ENCODE measurements at places on chromosomes 5 and 9.

- DNase-seq: no peak
Observed at GRCh38 chr5:77733130-77733529, 43.0 kb downstream of the TBCA start.

DNA sequence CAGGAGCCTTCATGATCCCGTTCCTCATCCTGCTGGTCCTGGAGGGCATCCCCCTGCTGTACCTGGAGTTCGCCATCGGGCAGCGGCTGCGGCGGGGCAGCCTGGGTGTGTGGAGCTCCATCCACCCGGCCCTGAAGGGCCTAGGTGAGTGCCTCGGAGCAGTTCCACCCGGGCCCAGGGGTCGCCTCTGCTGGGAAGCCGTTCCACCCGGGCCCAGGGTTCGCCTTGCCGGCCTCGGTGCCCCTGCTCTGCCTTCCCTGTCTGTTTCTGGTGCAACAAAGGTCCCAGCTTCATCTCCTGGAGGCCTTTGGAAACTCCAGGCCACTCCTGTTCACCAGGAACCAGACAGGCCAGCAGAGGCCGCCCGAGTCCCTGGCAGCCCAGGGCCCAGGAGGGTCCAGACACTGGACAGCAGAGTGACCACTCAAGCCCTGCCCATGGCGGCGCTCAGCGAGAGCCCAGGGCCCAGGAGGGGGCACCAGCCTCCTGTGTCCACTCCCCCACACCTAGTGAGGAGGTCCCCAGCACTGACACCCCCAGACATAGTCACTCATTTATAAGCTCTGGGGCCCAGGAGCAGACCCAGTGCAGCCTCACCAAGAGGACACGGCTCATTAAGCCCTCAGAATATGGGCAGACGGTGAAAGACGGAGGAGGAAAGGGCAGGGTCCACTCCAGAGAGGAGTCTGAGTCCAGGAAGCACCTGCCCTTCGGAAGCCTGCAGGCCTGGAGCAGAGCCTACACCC is 7.5 kb downstream of the SLC6A19 start:
- no peak for DNase-seq

- no peak for DNase-seq
Observed at GRCh38 chr9:15305470-15305869, 1.5 kb downstream of the TTC39B start.

- no peak for DNase-seq
Observed at GRCh38 chr5:61586096-61587084, 254.3 kb downstream of the ZSWIM6 start.

GRCh38 chr9:10701906-10702305 is 89.1 kb upstream of the PTPRD start:
- no peak for DNase-seq

- no peak for DNase-seq
Observed at GRCh38 chr9:127058011-127058644, 64.3 kb downstream of the ANGPTL2 start.

- DNase-seq: no peak
Observed at GRCh38 chr9:95936579-95937075, 61.1 kb downstream of the ERCC6L2 start.

DNA sequence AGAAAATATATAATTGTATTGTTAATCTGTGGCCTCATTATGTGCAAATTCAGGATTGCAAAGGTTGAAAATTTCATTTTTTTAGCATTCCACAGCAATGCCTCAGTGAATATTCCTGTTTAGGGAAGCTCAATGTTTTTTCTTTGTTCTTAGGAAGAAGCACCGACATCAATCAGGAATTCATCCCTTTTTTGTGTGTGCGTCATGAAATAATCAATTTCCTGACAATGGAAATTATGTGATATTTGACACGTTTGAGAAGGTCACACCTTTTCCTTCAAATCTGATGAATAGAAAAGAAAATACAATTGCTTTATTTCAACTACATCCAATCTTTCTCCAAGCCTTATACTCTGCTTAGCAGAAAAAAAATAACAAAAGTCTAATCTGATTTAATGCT is 662.8 kb upstream of the FTMT start:
- DNase-seq: no peak

GRCh38 chr5:96207420-96207819 is 225.6 kb downstream of the PCSK1 start:
- no peak for DNase-seq

- DNase-seq: no peak
Observed at GRCh38 chr5:112918679-112919078, 3.3 kb downstream of the REEP5 start.

GRCh38 chr5:115209279-115209678 is 39.6 kb upstream of the TRIM36 start:
- no peak for DNase-seq

All from amniotic stem cell (primary cell).